NT2/D1 (cell line): ENCODE measurements at places on chromosomes 2 and 18.

- no peak for DNase-seq
Measured at GRCh38 chr2:97728091-97728731, 14.8 kb downstream of the ZAP70 start.

DNA sequence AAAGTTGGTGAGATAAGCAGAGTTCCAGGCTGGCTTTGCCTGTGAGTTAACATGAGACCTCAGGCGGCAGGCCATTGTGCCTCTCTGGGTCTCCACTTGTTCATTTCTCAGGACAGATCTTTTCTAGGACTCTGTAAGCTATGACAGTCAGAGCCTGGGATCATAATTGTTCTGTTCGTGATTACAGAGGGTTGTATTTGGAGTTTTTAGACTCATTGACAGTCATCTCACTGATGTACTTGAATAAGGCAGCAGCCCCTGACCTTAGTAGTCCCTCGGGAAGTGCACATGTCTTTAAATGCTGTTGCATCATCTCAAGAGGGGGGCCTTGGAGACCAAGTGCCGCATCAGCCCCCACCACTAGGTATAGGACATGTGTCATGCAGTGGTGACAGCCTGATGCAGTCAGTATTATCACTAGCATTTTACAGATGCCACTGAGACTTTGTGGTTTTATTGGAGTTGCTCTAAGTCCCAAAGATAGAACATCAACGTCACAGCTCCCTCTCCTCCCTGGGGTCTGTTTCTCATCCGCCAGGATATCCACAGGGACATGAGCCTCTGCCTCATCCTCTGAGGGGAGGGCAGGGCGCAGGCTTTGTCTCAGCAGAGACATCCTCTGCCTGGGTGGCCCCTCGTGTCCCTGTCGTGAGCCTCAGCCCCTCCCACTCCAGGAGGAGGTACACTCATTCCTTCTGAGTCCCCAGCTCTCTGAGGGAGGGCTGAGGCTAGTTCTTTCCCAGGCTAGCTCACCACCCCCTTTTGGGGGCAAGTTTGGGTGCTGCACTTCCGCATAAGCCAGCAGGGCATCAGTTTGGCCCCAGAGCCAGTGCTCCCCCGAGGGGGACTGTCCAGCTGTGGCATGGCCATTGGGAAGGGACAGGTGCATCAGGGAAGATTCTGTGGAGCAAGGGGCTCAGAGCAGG, 14.1 kb downstream of the GLI2 start:
- no peak for DNase-seq

GRCh38 chr2:64643838-64644457, 9.8 kb downstream of the SERTAD2 start:
- no peak for DNase-seq

- DNase-seq, result no peak
Measured at GRCh38 chr2:177048981-177049380, 163.6 kb upstream of the HNRNPA3 start.

- peak; percentile 11 for DNase-seq
Measured at GRCh38 chr2:99085421-99085820, 56.1 kb upstream of the C2orf15 start.

DNA sequence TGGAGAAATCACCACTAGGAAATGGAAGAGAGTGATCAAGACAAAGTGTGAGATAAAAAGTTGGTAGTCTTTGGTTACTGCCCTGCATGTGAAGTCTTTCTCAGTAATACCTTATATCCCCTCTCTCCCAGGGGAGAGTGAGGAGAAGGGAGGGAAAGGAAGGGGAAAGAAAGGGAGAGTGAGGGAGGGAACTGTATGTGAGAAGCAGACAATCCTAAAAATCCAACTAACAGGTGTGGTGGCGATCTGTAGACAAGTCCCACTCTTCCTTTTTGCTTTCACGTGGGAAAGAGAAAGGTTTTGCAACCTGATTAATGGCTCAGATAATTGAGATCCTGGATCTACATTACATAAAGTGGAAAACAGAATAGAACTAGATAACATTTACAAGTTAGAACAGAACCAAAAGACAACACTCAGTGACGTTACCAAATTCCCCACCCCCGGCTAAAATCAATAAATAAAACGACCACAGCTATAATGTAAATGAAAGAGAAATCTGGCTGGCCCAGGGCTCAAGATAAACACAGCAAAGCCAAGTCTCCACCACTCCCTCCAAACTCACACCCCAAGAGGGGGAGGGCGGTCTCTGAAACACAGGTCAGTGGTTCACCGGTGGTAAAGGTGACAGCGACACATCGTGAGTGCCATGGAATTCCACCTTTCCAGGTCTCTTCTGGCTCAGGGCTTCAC, 10.0 kb upstream of the APCDD1 start:
- no peak for DNase-seq

DNA sequence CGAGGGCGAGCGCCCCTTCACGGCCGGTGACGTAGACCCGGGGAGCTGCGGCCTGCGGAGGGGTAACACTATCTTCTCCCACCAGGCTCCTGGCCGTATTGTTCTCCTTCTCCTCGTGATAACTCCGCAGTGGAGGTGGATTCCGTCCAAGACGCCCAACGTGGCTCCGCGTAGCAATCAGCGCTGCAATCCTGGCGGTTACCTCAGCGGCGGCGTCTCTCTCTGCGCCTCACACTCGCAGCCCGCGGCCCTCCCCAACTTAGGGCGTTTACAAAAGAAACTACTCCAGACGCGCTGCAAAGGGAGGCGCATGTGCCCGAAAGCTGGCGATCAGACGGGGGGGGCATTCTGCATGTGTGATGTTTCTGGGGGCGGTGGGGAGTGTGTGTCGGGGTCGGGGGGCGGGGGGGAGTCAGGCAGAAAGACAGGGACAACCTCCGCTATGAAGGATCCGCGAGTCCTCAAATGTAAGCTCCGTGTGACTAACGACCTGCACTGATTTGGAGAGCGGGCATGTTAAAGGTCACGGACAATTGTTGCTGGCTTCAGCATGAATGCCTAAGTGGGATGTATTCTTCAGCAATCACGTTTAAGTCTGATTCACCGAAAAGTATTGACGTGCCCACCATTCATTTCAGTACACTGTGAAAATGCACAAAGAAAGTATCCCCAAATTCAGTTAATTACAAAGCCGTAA, 1.3 kb upstream of the ZNF516 start:
- no peak for DNase-seq

DNA sequence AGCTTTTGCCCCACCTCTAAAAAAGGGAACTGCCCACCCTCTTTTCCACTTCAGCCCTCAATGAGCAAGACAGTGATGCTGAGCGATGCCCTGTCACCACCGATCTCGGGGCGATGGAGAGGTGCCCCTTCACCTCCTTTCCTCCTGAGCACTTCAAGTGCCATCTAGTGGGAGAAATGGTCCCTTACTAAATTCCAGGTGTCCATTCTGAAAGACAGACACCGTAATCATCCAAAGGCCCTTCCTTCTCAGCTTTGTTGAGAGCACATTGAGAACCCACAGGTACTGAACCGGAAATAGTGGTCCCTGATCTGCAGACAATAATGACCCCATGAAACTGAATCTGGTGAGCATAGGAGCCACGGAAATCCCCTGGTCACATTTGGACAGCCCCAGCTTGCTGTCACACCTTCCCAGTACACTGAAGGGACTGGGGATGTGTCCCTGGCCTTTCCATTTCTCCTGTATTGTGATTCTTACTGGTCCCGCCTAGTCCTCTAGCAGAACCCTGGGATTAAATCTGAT, 38.5 kb downstream of the KCTD18 start:
- no peak for DNase-seq

- DNase-seq, result no peak
Measured at GRCh38 chr18:76528477-76529432, 33.7 kb upstream of the ZNF516 start.

DNA sequence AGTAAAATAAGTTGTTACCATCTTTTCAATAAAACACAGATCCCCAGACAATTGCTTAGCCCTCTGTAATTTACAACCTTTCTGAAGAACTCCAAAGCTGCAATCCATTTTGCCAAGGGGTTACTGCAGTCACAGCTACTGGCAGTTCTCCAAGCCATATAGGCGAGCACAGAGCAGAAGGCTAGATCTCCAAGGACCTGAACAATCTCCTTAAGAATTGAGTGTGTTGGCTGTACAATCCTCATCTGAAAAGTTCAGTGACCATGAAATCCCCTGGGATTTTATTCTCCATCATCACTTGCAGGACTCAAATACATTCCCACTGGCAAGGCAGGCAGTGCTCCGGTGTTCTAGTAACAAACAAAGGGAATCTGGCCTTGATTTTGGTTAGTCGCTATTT, 103.9 kb upstream of the LRP1B start:
- no peak for DNase-seq

GRCh38 chr2:39114771-39115170, 6.1 kb downstream of the SOS1 start:
- DNase-seq, result no peak

DNA sequence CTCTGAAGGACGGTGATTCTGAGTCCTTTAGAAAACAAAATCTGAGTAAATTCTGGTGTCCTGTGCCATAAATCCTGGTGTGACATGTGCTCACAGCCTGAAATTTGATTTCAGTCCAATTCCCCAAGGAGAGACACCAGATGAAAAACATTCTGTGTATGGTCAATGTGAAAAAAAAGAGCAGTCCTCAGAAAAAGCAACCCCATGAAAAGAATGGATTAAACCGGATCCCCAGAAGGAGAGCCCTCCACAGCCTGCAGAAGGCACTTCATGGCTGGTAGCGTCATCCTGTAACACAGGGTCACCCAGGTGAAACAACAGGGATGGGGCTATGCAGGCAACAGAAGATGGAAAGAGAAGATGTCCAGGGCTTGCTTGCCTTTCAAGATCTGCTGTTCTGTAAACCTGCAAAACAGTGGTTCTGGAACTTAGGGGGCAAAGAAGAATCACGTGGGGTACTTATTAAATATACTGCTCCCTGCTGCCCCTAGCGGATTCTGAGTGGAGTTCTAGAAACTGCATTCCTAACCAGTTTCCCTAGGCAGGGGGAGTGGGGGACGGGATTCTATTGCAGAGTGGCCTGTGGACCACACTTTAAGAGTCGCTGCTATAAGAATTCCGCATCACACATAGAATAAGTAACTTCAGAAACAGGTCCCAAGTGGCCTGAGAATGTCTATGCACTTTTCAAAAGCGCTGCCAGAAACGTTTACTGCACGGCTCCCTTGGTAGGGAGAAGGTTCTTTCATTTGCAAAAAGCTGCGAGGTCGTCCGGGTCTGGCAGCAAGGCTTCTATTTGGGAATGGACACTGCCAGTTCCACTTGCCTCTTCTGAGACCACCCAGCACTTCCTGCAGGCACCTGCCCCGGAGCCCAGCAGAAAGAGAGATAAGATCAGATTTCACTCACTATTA, 118.9 kb upstream of the ARL5A start:
- peak; percentile 49 for DNase-seq

- no peak for DNase-seq
Measured at GRCh38 chr2:98310010-98310409, 36.2 kb upstream of the CNGA3 start.

- no peak for DNase-seq
Measured at GRCh38 chr2:214075456-214075855, 335.4 kb upstream of the VWC2L start.

DNA sequence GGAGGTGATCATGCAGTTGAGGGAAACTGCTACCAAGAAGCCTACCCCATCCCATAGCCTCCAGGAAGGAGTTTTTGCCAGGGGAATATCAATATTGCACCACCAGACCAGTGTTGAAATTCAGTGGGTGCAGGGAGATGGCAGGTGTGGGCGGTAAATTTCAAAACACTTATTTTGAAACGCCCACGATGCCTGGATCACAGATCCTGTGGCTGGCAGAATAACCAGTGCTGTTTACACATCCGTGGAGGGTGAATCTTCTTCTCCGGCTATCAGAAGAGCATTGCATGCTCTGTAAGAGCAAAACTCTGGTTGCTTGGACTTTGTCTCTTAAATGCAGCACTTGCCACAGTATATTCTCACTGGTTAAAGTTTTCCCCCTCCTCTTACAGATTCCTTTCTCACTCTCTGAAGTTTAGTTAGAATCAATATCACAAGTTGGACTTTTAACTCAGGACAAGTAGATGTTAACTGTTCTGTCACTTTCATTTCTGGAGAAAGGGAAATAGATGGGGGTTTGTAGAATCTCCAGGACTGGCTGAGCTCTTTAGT, 70.5 kb upstream of the ZCCHC2 start:
- no peak for DNase-seq

DNA sequence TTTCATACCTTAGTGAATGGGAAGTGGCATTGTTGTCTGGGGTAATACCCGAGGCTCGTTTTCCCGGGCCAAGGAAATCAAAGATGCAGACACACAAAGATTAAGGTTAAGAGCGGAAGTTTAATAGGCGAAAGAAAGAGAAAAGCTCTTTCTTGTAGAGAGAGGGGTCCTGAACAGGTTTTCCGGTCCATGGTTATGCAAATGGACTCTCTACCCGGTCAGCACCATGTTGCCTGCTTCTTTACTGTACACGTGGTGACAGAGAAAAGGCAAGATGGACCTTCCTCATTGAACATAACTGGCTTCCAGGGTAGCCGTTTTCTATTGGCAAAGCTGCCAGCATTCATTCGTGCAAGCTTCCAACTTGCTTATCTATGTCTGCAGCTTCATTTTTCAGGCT, 2063.5 kb downstream of the SUCLG1 start:
- DNase-seq, result no peak

- DNase-seq, result no peak
Measured at GRCh38 chr18:48955830-48956261, 5.1 kb upstream of the SMAD7 start.

DNA sequence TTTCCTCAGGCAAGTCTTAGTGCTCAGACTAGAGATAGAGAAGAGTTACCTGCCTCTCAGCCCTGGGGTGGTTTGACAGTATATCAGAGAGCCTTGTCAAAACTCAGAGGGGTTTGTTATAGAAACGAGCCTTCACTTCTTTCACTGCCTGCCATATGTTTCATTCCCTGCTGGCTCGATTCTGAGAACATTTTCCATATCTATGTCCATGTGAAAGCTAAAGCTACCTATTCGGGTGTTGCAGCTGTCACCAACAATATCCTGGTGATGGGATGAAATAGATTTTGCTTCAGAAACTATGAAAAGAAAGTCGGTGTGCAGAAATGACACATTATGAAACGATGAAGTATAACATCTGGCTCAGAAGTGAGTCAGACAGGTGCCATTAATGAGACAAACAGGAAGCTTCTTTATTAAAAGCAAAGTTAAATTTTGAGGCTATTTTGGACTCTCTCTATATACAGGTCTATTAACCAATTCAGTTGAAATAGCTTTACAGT, 56.1 kb upstream of the TANK start:
- no peak for DNase-seq

GRCh38 chr2:72991439-72991725, 74.1 kb downstream of the EMX1 start:
- DNase-seq, result no peak

- no peak for DNase-seq
Measured at GRCh38 chr2:53170466-53170865, 597.1 kb upstream of the CHAC2 start.
